ENCODE measurements at places on chromosomes 3 and 15. TPM values are rescaled to one million over a fixed set of nuclear protein-coding genes. Genes with fewer than 3 reads are reported as not detected.

GRCh38 chr3:128485282-128486204 is 7.5 kb downstream of the GATA2 start:
- DNase-seq: no peak

- DNase-seq: peak; percentile 59
These were observed 2.7 kb downstream of the RAB8B start for GRCh38 chr15:63191895-63192618.

Gene GABRB3
- total RNA-seq: 1.7 TPM

DNA sequence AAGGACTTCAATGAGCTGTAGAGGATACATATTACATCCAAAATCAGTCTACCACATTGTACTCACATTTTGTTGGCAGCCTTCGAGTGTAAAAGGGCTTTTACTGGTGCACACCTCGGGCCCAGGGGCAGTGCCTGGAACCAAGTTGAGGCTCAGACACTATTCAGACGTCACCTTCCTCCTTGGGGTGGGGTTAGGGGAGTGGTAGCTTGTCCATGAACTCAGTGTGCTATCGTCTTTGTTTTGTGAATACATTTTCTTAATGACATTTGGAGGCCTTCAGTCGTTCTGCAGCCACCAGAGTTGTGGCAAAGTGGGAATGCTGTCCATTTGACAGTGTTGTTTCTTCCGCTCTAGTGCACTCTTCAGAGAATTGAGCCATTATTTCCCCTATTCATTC is 114.2 kb downstream of the PGPEP1L start:
- DNase-seq: no peak

Gene LINGO1
- total RNA-seq: not detected

Gene PRR20G
- not detected for total RNA-seq

- DNase-seq: no peak
These were observed 802 bp upstream of the NECTIN3 start for GRCh38 chr3:111070772-111071256.

- DNase-seq: no peak
These were observed 444.7 kb upstream of the RBMS3 start for GRCh38 chr3:28836199-28836598.

All from Peyer's patch (tissue), 4 donors.